ENCODE measurements at places on chromosomes 4 and X. TPM values are rescaled to one million over a fixed set of nuclear protein-coding genes. Genes with fewer than 3 reads are reported as not detected.

HTRA3 gene
- total RNA-seq = 12.0 TPM

DNA sequence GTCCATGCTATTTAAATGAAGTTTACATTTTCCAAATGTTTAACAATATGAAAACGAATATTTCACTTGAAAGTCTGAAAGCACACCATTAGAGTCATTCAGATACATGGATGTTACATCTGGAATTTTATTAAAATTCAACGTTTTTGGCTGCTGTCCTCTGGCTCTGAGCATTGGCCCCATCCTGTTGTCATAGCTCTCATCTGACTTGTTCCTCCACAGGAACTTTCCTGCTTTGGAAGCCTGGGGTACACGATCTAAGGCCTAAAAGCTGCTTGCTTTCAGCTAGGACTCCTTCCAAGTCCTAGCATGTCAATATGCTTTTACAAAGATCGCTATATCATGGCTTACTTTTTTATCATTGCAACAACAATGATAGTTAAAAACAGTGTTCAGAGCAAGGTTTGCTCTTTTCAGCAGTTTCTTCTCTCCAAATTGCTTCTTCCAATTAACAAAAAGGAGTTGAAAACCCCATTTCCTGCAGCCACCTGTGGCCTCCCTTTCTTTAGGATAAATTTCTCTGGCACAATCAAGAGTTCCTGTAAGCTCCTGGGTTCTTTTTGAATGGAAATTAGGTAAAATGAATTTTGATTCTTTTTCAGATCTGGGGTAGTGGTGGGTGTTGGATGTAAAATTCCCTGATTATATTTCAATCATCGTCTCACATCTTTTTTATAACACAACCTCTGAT lies 413.4 kb upstream of the AGA start:
- DNase-seq = no peak

DNA sequence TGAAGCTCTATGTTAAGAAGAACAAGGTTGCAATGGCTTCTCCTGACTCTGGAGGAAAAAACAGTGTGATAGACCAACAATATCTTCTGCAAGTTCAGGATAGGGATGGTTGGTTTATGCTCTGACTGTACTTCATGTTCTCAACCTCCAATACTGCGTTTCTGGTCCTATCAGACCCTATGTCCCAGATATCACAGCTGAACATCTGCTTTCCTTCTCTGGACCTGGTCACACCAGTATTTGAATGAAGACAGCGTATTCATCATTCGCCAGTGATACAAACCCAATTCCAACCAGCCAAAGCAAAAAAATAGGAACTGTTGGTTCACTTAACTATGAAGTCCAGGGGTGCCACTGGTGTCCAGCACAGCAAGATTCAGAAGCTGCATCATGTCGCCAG lies 124.5 kb upstream of the KLF3 start:
- no peak for DNase-seq

DNA sequence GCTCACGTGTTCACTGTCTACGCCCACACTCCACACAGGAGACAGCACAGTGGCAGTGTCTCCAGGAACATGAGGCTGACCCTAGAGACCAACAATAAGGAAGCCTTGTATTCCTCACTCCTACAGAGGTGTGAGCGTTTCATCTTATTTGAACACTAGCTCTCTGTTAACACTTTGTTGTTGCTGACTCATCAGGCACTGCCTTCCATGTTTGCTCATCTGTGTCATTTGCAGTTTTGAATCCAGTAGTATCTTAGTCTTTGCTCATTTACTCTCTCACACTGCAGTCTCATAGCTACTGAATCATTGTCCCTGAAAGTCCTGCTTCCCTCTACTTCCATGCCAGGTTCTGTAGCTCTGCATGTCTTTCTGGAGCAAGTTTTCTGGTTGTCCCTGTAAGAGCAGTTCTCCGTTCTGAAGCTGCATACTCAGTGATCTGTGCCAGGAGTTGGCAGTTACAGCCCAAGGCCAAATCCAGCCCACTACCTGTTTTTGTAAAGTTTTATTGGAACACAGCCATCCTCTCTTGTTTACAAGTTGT lies 80.3 kb upstream of the DCLK2 start:
- DNase-seq = no peak
